SJCRH30 (cell line): ENCODE measurements at places on chromosomes 3 and 15. TPM values are rescaled to one million over a fixed set of nuclear protein-coding genes. Genes with fewer than 3 reads are reported as not detected.

WNT5A gene
- 33.1 and 34.6 TPM in 2 replicates for total RNA-seq

GRCh38 chr15:28918141-28918983 is 32.6 kb downstream of the APBA2 start:
- DNase-seq, result no peak

GRCh38 chr3:31051226-31051625 is 156.8 kb upstream of the GADL1 start:
- no peak for DNase-seq

DNA sequence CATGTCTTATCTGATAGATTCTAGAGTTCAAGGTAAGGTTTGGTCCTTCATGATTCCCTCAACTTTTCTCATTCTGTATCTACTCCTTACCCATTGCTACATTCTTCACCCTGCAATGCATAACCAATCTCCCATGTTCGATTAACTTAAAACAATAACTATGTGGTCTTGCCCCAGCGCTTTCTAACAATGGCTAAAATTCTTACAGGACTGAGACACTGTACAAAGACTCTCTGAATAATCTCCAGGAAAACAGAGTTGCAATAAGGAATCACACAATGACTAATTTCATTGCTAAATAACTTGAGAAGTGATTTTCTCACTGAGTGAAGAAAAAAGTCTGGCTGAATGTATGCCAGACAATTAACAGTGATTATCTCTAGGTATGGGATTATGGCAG is 69.6 kb upstream of the FAM174B start:
- no peak for DNase-seq

GRCh38 chr3:90035643-90036042 is 928.2 kb downstream of the EPHA3 start:
- no peak for DNase-seq

DNA sequence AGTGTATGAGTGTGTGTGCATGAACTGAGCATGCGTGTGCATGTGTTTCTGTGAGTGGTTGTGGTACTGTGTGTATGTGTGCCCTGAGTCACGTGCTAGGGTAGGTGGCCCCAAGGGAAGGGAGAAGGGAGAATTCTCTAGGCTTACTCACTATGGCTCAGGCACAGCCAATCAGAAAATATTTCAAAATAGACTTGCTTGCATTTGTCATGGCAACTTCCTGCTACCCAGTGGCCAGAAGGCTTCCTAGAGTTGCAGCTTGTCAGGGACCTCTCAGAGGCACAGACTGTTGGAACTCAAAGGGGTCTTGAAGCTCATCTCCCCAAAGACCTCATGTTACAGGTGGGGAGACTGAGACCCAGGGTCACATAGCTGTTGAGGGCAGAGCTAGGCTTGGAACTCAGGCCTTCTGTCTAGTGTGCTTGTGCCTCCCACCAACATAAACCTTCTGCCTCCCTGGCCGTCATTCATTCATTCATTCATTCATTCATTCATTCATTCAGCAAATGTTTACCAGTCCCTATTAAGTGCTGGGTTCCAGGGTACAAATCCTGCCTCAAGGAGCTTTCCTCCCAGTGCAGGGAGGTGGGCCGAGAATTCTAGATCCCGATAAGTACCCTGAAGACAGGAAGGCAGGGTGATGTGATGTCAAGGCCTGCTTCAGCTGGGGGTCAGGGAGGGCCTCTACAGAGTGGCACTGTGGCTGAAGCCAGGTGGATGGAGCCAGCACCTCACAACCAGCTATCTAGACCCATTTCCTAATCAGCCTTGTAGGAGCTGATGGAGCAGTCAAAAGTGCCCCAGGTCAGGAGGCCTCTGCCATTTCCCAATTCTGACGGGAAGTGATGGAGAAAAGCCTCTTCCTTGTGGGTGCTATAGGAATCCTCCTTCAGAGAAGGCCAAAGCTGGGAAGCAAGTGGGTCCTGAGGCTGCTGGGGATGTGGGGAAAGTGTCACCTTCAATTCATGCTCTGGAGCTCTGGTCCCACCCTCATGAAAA is 10.9 kb upstream of the RFT1 start:
- DNase-seq, result no peak

DNA sequence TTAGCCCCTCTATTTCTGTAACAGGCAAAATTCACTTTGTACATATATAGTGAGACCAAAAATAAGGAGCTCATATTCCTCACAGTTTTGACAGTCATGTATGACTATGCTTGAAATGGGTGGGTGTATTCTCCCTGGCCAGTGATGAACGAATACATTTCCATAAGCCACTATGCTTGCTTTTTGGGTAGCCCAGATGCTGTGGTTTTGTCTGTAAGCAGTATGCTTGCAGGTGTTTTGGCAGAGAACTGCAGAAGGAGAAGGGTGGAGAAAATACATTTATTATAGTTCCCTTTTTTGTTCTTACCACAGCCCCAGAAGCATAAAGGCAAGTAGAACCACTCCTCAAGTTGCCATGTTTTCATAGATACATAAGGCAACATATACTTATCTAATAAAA is 131.2 kb downstream of the RBMS3 start:
- no peak for DNase-seq

DNA sequence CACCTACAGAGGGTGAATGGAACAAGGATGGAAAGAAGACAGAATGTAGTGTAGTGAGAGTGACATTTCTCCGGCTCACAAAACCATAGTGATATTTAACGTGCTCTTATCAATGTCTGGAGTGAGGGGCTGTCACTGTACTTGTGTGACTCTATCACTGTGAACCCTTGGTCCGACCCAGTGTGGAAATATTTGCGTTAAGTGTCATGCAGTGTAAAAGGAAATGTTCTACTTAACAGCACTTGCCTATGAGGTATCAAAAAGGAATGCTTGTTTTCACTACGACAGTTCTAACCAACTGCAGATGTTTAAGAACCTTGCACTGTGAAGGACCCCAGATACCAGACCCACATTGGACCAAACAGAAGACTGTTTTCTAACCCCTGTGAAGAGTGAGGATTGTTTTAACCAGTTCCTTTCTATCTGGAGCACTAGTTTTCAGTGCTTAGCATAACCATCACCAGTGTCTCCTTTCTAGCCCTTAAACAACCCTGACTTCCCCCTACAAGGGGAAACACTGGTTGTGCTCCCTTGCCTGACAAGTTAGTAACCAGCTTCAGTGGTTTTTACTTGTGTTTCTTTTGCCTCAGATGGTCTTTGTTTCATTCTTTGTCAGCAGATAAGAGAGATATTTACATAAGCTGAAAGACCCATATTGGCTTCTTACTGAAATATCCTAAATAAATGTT is 144.7 kb upstream of the ABHD17C start:
- DNase-seq, result no peak
